Naive thymus-derived CD4-positive, alpha-beta T cell (primary cell): ENCODE measurements at places on chromosomes 1 and 21. TPM values are rescaled to one million over a fixed set of nuclear protein-coding genes. Genes with fewer than 3 reads are reported as not detected.

APOBEC4 gene
- total RNA-seq, result not detected

LCE3A gene
- total RNA-seq, result not detected

- DNase-seq, result no peak
- no peaks in the 10 kb centered on the region for H3K27me3 ChIP-seq
- H3K4me1 ChIP-seq, result peaks cover 19% of the 10 kb centered on the region
- no peak overlapping the region for H3K4me3 ChIP-seq
These were observed 31.5 kb upstream of the DUSP10 start for GRCh38 chr1:221773383-221773782.

LCE2B gene
- total RNA-seq, result not detected in 2 replicates

QSOX1 gene
- total RNA-seq, result 25.6 TPM

TPTE gene
- not detected for total RNA-seq

GJA8 gene
- total RNA-seq, result not detected

- no peaks in the 10 kb centered on the region for H3K4me1 ChIP-seq
- H3K4me3 ChIP-seq, result no peak overlapping the region
- no peaks in the 10 kb centered on the region for H3K27me3 ChIP-seq
These were observed 148.1 kb upstream of the USP24 start for GRCh38 chr1:55363268-55363667.

GRCh38 chr1:221025501-221025900, 146.3 kb downstream of the HLX start:
- H3K27me3 ChIP-seq, result no peaks in the 10 kb centered on the region
- no peaks in the 10 kb centered on the region for H3K4me1 ChIP-seq
- no peak overlapping the region for H3K4me3 ChIP-seq
- no peak for DNase-seq

GRCh38 chr1:230072866-230073265, 5.8 kb downstream of the GALNT2 start:
- no peak for DNase-seq
- no peak overlapping the region for H3K27ac ChIP-seq
- H3K4me1 ChIP-seq, result no peaks in the 10 kb centered on the region
- no peaks in the 10 kb centered on the region for H3K36me3 ChIP-seq
- no peaks in the 10 kb centered on the region for H3K27me3 ChIP-seq
- H3K4me3 ChIP-seq, result no peak overlapping the region

CAMK2N1 gene
- 2.9 TPM for total RNA-seq

- no peak overlapping the region for H3K27ac ChIP-seq
- no peaks in the 10 kb centered on the region for H3K36me3 ChIP-seq
- H3K4me3 ChIP-seq, result no peak overlapping the region
These were observed 360.2 kb upstream of the CHRM3 start for GRCh38 chr1:239025997-239026694.

- H3K27ac ChIP-seq, result no peak overlapping the region
- no peak for DNase-seq
- no peaks in the 10 kb centered on the region for H3K27me3 ChIP-seq
- peaks cover 4% of the 10 kb centered on the region for H3K4me1 ChIP-seq
- no peaks in the 10 kb centered on the region for H3K36me3 ChIP-seq
These were observed 24.4 kb upstream of the TARBP1 start for GRCh38 chr1:234503193-234504050.

GRCh38 chr1:76951153-76951552, 83.9 kb downstream of the ST6GALNAC5 start:
- no peak for DNase-seq
- no peaks in the 10 kb centered on the region for H3K27me3 ChIP-seq
- H3K27ac ChIP-seq, result no peak overlapping the region
- no peak overlapping the region for H3K4me3 ChIP-seq

DNA sequence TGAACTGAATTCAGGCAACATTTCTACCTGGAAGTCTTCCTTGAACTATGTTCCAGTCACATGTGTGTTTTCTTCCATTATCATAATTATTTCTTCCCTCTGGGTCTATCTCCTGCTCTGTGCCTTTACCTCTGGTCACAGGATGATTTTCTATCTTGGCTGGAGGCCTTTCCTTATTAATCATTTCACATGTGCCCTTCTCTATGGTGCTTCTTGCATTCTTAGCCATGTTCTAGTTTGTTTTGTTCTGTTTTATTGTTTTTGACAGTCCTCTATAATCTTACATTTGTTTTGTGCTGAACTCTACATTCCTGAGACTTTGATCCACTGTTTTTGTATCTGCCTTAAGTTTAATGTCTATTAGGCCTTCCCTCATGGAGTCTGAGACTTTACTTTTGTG, 51.0 kb downstream of the SGIP1 start:
- DNase-seq, result no peak
- no peak overlapping the region for H3K4me3 ChIP-seq
- no peaks in the 10 kb centered on the region for H3K36me3 ChIP-seq
- no peak overlapping the region for H3K27ac ChIP-seq
- H3K4me1 ChIP-seq, result no peaks in the 10 kb centered on the region

DNA sequence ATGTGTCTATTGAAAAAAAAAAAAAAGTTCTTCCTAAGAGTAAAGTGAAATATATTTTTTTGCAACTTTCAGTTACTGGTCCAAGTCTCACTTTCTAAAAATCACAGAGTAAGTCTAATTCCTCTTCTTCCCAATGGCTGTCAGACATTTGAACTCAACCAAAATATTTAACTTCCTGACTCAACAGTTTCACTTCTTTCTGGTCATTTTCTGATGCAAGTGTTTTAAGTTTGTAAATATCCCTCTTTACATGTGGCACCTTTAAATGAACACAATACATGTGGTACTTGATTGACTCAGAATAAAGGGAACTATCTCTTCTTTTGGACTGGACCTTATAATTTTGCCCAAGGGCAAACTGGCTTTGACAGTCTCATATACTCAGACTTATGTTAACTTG, 76.7 kb downstream of the ASH1L start:
- DNase-seq, result no peak
- no peaks in the 10 kb centered on the region for H3K27me3 ChIP-seq
- no peaks in the 10 kb centered on the region for H3K4me1 ChIP-seq
- peaks cover 11% of the 10 kb centered on the region for H3K36me3 ChIP-seq
- H3K27ac ChIP-seq, result no peak overlapping the region

DNA sequence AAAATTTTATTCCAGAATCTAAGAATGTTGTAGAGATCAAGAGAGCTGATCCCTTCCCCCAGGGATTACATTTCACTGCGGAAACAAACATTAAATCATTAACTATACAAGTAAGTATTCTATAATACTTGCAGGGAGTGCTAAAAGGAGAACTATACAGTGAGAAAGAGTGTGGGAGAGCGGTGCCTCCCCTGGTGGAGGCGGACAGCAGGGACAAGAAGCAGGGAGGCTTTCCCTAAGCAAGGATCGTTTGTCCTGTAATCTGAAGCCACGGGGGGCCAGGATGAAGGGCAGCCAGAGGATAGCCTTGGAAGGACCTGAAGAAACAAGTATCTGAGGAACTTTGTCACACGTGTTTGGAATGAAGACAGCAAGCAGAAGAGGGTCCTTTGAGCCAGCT, 40.1 kb downstream of the SLC9C2 start:
- no peaks in the 10 kb centered on the region for H3K27me3 ChIP-seq
- DNase-seq, result no peak
- H3K27ac ChIP-seq, result no peak overlapping the region
- H3K4me1 ChIP-seq, result no peaks in the 10 kb centered on the region
- H3K4me3 ChIP-seq, result no peak overlapping the region

RGS1 gene
- total RNA-seq, result 3.4 TPM

DNA sequence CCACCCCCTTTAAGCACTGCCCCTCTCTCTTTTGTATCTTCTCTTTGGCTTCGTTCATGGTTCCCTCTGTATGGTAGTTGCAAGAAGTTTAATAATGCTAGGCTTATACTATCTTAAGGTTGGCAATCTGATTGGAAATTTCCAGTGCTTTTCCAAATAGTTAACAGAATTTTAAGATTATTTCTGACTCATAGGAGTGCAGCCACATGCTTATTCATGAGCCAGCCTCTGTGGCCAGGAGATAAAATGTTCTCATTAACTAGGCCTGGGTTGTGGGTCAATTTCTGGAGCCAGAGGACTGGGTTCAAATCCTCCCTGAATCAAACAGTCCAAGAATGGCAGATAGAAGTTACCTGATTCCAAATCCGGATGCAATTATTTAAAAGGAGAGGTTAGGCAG, 103.1 kb downstream of the ATP6V1G3 start:
- no peak overlapping the region for H3K27ac ChIP-seq
- no peaks in the 10 kb centered on the region for H3K36me3 ChIP-seq
- H3K4me3 ChIP-seq, result no peak overlapping the region
- H3K4me1 ChIP-seq, result no peaks in the 10 kb centered on the region
